M059J (cell line): ENCODE measurements at places on chromosomes 3 and 15. TPM values are rescaled to one million over a fixed set of nuclear protein-coding genes. Genes with fewer than 3 reads are reported as not detected.

DNA sequence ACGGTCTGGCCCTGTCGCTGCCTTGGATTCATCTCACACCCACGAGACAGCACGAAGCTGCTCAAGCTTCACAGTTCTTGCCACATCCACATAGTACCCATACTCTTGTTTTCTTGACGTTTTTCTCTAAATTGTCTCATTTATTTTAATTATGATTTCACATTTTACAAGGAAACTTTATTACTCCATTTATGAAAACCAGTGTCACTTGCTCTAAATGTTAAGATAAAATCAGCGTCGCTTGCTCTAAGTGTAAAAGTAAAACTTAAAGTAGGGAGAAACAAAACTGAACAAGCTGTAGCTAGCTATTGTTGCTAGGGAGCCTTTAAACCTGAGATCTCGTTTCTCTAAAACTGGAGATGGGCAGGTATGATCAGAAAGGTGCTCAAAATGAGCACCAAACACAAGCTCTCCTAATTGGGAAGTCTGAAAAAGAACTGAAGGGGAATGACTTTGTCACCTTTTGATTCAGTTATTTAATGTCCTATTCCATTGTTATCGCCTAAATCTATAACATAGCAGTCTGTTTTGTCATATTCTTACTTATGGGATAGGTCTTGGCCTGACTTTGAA lies 680 bp downstream of the IFT122 start:
- no peak for DNase-seq

The IREB2 gene
- 10.3 and 16.4 TPM in 2 replicates for total RNA-seq

DNA sequence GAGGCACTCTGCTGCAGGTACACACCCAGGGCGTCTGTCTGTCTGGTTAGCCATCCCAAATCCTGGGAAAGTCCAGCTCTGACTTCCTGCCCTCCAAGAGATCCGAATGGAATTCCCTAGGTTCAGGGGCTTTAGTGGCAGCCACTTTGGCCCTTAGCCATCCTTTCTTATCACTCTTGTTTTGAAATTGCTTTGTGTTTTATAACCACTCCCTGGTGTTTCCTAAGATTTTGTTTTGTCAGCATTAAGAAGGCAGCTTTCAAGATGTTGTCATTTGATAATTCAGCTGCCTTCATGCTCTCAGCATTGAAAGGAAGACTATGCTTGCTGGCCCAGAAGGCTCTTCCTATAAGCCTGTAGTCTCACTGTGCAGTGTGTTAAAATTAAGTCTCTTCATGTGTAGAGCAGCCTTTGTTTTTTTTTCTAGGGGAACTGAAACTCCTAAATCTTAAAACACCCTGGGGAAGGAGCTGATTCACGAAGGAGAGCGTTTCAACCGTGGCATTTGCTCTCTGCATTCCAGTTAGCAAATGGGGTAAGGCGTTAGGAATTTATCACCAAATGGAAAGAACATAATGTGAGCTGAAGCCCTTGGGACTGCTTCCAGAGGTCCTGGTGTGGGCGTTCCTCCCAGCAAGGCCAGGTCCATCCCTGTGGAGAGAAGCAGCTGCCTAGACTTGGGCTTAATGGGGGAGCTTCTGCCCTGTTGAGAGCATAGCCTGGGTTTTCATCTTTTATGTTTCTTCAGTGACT lies 14.2 kb upstream of the CLEC3B start:
- peak; percentile 89 for DNase-seq

- no peak for DNase-seq
Measured at GRCh38 chr3:2823031-2823430, 287.1 kb downstream of the IL5RA start.
